Erythroblast (primary cell): ENCODE measurements at places on chromosomes 7 and 10.
A peak's percentile ranks its signal among the peaks of the same experiment; 100 is the strongest.

- DNase-seq, result peak; percentile 75
Measured at GRCh38 chr7:6705959-6706665, 635 bp downstream of the ZNF12 start.

DNA sequence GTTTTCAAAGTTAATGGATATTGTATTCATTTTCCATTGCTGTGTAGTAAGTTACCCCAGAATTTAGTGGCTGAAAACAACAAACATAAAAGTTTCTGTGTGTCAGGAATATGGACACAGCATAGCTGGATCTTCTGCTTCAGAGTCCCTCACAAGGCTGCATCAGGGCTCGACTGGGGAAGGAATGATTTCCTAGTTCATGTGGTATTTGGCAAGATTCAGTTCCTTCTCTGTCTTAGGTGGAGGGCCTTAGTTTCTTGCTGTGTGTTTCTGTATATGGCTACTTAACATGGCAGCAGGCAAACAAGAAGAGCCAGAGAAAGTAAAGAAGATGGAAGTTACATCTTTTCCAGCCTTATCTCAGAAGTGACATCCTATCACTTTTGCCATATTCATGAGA lies 51.1 kb downstream of the TPST1 start:
- DNase-seq, result no peak

DNA sequence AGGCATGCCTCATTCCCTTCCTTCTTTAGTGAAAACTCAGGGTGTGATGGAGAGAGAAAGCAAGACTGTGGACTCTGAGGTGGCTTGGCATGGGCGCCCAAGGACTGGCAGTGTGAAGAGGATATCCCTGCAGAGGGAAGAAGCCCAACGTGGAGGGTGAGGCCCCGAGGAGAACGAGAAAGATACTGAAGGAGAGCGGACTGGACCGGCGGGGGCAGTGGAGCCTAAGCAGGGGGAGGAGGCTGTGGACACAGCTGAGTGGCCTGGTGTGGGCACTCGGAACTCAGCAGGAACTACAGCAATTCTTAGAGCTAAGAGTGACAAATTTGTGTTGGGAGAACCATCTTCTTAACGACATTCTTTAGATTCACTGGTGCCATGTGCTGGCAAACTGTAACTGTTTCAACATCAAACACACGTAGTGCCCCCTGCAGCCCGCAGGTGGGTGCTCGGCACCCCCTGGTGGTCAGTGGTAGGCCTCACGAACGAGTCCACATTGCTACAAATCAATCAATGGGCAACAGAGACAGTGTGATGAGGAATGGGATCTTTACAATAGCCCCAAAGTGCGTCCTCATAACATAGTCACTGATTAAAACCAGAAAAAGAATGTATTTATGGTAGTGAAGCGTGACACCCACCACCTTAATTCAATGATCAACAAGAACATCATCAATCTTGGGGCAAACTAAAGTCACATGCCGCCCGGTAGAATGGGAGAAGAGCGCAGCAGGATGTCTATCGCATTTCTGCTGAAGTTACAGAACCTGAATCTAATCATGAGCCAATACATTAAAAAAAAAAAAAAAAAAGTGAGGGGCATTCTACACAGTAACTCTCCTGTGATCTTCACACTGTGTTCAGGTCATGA lies 2.0 kb upstream of the SFTPA1 start:
- peak; percentile 20 for DNase-seq

GRCh38 chr7:95295397-95295796 lies 28.9 kb downstream of the PON1 start:
- no peak for DNase-seq

DNA sequence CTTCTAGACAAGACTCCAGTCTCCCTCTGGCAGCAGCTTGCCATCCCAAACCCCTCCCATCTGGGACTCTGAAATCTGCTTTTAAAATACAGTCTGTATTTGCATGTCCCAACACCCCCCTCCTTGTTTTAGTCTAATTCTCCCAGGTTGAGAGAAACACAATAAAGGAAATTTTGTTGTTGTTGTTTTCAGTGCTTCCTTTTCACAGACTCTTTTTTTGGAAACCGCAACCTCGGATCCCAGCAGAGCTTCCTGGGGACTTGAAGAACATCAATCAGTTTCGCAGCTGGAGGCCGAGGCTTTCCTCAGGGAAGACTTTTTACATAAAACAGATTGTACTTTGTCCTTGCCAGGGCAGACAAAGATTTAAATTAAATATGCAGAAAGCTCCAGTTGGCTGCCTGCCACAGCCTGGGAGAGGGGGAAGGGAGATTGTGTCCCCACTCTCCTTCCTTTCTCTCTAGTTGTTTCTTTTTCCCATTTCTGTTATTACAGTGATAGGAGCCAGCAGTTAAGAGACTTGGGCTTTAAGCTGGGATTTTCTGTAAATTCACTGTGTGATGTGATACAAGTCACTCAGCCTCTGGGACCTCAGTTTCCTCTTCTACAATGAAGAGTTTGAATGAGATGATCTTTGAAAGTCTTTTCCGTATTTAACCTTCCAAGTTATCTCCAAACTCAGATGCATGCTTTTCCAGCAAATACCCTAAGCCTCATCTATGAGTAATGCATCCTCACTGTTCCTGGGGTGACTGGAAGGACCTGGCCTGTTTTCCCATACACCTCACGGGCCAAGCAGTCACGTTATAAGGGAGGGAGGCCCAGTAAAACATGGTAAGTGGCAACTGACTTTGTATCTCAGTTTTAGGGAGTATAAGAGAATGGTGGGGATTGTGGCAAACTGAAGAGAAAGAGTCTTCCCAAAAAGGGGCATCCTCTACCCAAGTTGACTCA lies 192.3 kb downstream of the REEP3 start:
- no peak for DNase-seq

- no peak for DNase-seq
Measured at GRCh38 chr10:1255600-1256431, 199.6 kb downstream of the WDR37 start.

- no peak for DNase-seq
Measured at GRCh38 chr7:24816868-24817267, 59.6 kb upstream of the GSDME start.

- DNase-seq, result no peak
Measured at GRCh38 chr10:35074266-35074665, 15.9 kb downstream of the CUL2 start.

DNA sequence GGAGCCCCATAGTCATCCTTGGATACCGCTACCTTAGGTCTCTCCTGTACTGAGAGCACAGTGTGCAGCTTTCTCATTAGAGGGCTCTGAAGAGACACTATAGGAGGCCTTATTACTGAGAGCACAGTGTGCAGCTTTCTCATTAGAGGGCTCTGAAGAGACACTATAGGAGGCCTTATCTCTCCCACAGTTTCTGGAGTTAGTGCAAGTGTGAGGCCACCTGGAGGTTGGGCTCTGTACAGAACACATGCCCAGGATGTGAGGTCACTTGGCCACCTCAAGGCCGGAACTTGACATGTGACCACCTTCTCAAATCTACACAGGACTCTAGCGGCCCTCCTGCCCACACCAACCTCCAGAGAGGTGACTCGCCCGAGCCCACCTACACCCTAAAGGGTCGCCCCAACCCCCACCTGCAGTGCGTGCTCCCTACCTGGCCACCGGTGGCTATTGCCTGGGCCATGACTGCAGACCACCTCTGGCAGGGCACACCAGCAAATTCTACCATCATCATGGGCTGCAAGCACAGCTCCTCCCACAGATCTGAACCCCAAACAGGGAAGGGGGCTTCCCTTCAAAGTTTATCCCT lies 24.6 kb downstream of the FRMPD2 start:
- DNase-seq, result no peak

DNA sequence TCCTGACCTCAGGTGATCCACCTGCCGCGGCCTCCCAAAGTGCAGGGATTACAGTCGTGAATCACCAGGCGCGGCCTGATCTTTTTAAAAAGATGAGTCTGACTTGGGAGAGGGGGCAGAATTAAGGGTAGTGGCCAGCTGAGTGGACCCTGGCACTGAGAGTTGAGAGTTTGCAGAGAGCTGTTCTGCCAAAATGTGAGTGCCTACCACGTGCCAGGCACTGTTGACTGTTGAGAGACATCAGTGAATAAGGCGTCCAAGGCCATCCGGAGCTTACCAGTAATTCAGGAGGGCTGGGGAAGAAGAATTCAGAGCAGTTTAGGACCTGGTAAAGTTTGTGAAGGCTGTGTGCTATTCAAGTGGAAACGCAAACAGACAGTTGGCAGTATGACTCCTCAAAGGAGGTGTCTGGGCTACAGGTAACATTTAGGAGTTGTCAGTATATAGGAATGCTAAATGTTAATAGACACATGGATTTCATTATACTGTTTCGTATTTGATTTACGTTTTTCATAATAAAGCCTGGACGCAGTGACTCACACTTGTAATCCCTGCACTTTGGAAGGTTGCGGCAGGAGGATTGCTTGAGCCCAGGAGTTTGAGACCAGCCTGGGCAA lies 1.5 kb downstream of the NIPSNAP2 start:
- DNase-seq, result no peak
